ENCODE measurements at places on chromosomes 6 and 20.

DNA sequence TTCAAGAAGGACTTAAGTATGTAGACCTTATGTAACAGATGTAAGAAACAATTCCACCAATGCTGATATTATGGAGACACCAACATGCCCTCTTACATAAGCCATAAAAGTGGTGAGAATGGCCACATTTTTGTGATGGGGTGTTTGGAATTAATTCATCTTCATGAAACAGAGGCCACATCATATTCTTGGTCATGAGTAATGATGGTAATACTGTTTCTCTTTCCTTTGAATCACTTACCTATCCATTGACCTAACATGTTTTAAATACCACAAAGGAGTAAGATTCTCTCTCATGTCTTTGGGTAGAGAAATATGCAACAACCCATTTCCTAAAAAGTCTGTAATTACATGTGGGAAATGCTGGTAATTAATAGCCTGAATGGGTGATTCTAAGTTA is 545.4 kb upstream of the FLRT3 start:
- DNase-seq: no peak

DNA sequence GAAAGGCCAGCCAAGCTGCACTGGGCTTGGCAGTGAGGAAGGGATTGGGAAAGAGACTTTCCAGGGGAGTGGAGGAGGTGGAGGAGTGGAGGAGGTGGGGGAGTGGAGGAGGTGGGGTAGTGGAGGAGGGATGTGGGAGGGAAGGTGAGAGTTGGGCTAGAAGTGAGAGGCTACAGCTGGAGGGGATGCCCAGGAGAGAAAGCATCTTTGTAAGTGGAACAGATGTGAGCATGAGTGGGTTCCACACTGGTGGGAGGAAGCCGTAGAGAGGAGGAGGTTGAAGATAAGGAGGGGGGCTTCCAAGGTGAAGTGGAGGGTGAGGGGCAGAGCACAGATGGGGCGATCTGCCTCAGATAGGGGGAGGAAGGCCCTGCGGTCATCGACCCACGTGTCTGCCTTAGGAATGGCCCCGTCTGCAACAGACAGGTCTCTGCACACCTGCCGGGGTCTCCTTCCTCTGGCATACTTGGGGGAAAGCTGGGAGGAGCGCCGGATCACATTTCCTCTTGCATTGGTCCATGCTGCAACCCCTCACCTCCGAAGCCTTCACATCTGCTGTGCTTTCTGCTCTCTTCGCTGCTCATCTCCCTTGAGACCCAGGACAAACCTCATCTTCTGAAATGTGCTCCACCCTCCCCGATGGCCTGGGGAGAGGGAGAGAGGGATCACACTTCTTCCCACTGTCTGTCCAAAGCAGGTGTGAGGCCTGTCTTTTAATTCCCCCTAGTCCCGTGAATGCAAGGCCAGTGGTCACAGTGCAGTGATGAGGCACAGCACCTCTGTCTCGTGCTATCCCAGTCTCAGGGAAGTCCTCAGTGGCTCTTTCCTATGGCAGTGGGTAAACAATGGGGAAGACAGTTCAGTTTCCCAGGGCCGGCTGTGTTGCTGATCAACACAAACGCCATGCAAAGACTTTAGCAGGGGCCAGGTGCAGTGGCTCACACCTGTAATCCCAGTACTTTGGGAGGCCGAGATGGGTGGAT is 48.6 kb upstream of the SNX9 start:
- DNase-seq: no peak

- DNase-seq: peak; percentile 70
These were observed 73.2 kb downstream of the LY86 start for GRCh38 chr6:6661684-6662083.

DNA sequence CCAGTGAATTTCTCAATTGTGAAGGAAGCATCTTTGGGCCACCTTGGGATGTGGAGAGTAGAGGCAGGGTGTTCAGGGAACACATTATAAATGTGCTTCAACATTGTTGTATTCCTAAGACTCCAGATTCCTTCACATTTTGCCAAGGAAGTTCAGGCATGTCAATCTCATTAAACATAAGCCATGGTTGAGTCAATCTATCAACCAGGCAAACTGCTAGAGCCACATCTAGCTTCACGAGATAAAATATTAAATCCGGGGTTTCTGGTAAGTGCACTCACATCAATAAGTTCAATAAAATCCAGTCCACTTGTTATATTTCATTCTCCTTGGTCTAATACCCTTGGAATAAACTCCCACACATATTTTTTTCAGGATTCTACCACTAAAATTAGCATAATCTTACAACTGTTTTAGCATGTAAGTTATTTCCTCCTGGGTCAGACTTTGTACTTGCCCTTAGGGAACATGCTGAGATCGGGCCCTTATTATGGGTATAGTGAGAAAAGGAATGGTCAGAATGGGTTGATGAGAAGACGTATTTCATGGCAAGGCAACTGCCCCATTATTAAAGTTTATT is 93.6 kb downstream of the ADTRP start:
- no peak for DNase-seq

DNA sequence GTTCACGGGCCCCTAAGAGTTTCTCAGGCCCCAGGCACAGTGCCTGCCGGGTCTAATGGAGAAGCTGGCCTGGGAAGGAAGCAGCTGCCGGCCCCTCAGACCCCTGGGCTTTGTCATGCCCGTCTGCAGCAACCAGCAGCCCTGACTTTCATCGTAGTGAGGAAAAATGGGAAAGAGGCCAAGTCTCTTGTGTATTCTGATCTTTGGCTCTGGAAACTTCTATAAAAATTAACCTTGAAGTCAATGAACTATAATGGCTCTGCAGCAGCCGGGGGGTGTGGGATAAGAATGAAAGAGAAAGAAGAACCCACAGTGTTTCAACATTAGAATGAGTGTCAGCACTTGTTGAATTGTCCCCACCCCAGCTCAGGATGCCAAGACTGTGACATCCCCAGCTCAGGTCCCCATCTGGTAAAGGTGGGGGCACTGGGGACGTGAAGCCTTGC is 12.9 kb downstream of the TGM2 start:
- no peak for DNase-seq

DNA sequence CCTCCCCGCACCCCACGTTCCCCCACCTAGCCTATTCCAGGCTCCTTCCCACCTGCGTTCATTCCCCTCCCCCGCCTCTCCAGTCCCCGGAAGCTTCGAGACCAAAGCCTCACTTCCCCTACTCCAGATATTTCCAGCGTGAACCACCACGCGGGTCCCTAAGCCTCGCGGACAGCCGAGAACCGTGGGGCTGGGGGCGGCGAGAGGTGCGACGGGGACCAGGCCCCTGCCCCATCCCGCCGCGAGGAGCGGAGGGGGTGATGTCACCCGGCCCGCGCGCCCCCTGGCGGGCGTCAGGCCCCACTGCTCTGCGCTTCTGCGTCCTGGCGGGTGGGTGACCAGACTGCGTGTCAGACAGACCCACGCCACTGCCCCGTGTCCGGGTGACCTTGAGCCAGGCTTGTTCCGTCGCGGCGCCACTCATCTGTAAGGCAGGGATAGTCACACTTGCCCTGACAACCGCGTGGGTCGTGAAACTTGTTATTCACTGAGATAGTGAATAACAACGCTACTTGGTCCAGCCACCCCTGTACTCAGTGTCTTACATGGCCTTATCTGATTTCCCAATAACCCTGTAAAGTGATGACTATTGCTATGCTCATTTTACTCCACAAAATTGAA is 9.0 kb upstream of the HSP90AB1 start:
- DNase-seq: no peak

DNA sequence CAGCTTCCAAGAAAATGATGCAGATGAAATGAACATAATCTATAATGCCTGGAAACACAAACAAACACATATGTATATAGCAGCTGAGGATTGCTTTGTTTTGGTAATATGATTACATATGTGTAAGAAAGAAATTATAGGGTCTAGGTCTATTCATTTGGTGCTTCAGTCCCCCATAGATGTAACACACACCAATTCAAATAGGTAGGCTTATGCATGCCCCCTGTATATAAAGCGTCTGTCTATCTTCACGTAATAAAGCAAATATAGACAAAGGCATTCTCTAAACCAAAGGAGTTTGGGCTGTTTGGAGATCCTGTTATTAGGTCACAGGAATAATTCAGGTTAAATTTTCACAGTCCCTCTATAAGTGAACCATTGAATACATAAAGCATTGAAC is 270.4 kb upstream of the SGK1 start:
- DNase-seq: no peak

- no peak for DNase-seq
These were observed 16.8 kb downstream of the RPL7L1 start for GRCh38 chr6:42896178-42896719.

GRCh38 chr6:13488015-13488895 is 855 bp upstream of the GFOD1 start:
- DNase-seq: no peak

GRCh38 chr6:151300267-151300991 is 60.7 kb downstream of the AKAP12 start:
- DNase-seq: no peak

DNA sequence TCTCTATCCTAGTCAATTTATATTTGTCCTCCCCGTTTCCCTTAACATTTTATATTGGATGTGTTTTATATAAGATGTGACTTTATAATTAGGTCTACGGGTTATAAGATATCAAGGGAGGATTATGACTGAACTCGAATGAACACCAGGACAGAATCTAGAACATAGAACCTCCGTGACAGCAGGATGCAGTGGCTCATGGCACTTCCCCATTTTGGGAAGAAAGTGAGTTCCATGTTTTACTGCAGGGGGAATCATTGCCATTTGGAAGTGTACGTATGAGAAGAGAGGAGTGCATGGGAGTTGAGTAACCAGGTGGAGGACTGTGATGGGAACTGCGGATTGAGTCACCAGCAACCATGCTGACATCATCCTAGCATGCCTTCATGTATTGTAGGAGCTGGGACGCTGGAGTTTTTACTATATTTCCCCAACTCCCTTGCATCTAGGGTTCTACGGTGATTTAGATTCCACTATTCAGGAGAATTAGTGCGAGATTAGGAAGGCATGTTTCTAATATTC is 56.1 kb upstream of the FOXC1 start:
- no peak for DNase-seq

GRCh38 chr6:138450445-138450844 is 46.4 kb downstream of the HEBP2 start:
- no peak for DNase-seq
